ENCODE measurements at places on chromosomes 6 and 20.

DNA sequence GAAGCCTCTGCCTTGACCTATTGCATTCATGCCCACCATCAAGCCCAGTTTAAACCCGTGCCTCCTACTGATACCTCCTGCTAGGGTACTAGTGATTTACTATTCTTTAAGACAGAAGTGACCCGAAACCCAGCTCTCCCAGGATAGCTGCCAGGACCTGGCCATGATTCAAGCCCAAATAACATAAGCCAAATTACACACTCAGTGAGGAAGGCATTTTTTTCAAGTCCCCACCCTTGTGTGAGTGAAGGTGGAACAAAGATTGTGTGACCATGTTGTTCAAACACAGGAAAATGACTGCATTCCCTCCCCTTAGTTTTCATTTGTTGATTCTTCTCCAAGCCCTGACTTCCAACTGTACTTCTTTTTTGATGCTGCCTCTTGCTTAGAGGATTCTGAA, 3.7 kb upstream of the KAT14 start:
- DNase-seq, result no peak

DNA sequence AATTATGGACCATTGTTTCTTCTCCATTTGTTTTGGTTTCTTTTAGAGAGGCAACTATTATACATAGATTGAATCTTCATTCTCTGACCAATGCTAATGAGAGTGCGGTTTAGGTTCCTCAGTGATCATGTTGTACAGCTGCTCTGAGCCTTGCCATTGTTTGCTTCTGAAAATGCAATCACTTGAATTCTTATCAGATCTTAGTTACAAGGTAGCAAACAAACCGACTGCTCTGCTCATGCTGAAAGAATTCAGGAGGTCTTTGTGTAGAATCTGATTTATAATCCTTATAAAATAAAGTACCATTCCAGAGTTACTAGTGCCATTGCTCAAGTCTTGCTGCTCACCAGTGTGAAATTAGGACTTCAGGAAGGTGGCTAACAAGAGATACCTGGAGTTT, 569.1 kb upstream of the ID4 start:
- no peak for DNase-seq

GRCh38 chr6:127301199-127301700, 34.6 kb downstream of the RNF146 start:
- DNase-seq, result no peak

DNA sequence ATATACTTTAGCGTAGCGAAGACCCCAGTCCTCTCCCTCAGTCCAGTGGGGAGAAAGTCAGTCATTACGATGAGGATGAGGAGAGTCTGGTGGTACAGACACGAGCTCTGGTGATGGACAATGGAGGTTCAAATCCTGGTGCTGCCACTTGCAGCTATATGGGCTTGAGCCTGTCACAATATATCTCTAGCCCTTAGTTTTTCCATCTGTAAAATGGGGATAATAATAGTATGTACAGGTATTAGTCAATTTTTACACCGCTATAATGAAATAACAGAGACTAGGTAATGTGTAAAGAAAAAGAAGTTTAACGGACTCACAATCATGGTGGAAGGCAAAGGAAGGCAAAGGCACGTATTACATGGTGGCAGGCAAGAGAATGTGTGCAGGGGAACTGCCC, 237.9 kb downstream of the BCAS1 start:
- DNase-seq, result no peak

GRCh38 chr6:40135491-40136072, 201.3 kb upstream of the MOCS1 start:
- DNase-seq, result no peak

DNA sequence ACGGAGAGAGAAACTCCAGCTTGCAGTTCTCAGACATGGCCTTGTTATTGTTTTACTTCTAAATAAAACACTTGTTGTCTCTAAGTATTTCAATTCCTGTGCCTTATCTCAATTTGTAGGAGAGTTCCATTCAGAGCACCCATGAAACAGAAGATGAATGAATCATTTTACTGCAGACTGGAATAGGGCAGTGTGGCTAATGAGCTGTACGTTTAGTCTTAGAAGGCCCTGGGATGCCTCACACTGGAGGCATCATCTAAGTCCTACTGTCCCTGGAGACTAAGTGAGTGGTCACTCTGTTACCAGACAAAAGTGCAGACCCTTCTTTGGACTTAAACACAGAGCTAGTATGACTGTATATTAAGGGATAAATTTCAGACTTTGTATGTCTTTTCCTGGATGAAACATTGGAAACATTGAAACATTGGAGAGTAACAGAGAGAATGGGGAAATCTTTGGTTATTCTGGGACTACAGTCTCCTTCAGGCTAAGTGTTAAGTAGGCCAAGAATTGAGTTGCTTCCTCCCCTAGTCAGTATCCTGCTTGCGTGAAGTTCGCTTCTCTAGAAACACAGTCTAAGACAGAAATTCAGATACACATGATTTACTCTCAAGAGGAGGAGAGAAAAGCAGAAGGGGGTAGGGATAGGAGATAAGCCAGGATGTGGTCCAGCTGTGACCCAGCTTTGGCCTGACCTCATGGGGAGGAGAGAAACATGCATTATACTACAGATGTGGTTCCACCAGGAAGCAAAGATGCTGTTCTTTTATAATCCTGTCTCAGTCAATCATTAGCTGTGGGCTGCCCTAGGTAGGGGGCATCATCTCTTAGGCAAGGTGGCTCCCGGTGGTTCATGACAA, 167.4 kb upstream of the BMP2 start:
- no peak for DNase-seq

- no peak for DNase-seq
Measured at GRCh38 chr6:110617057-110617456, 140.6 kb upstream of the SLC22A16 start.

DNA sequence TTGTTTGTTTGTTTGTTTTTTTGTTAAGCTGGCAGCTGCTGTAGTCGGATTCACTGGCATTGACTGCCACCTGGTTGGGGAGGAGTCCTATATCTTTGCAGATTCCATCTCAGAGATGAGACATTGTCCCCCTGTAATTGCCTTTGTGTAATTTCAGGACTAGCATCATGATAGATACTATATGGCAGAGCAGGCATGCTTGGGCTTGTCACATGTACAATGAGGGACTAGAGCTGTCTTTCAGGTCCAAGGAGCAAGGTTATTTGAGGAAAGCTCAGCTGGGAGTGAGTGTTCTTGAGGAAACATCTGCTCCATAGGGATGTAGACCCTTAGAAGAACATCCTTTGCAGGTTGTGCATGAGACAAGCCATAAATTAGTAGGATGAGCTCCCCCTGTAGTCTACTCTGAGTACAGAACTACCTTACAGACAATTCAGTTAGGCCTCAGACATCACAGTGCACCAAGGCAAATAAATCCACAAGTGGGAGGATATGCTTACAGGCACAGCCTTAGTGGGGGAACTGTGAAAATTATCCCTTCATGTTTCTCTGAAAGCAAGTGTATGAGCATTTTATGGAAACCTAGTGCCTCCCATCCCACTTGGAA, 62.1 kb downstream of the BMP2 start:
- no peak for DNase-seq

GRCh38 chr6:21157186-21157929, 436.2 kb upstream of the SOX4 start:
- no peak for DNase-seq

DNA sequence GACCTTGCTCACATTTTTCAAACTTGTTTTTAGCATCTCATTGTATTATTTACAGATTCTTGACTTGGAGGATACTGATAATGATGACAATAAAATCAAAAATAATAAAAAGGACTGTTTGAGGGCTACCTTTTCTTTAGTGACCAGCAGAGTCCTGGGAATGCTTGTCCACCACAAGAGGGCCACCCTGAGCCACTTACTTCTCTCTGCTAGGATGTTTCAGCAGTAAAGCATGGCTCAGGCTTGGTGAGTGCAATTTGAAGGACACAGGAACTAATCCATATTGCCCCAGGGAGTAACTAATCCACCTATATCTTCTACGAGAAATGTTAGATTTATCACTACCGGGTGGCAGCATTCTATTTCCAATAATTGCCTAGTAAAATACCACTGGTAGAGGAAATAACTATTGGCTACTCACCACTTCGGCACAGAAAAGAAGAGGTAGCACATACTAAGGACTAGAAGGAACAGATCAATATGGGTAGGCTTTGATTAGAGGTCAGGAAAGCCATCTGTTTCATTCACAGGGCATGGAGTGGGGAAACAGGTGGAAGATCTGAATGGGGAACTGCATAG, 5.8 kb upstream of the KIAA0408 start:
- peak; percentile 62 for DNase-seq

- no peak for DNase-seq
Measured at GRCh38 chr20:40849456-40849855, 160.4 kb upstream of the MAFB start.

- DNase-seq, result no peak
Measured at GRCh38 chr6:23280437-23280836, 711.1 kb downstream of the HDGFL1 start.

GRCh38 chr6:2857580-2858337, 16.1 kb upstream of the SERPINB1 start:
- peak; percentile 95 for DNase-seq

GRCh38 chr6:156131221-156131903, 645.8 kb upstream of the ARID1B start:
- no peak for DNase-seq

All from stimulated activated naive CD8-positive, alpha-beta T cell treated with anti-CD3 and anti-CD28 coated beads, Interleukin-15, amount 100 ng/mL, for 72 hours (primary cell).